ENCODE measurements at places on chromosomes 2 and 18. TPM values are rescaled to one million over a fixed set of nuclear protein-coding genes. Genes with fewer than 3 reads are reported as not detected.

DNA sequence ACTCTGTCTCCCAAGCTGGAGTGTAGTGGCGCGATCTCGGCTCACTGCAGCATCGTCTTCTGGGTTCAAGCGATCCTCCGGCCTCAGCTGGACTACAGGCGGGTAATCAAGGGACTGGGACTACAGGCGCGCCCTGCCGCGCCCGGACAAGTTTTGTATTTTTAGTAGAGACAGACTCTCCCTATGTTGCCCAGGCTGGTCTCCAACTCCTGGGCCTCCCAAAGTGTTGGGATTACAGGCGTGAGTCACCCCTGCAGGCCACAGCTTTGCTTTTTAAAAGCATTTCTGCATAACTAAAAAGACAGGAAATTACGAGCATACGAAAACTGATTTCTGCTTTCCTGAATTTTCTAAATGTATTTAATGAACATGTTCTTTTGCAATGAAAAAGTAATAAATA lies 916 bp upstream of the OSBPL1A start:
- no peak for DNase-seq

DNA sequence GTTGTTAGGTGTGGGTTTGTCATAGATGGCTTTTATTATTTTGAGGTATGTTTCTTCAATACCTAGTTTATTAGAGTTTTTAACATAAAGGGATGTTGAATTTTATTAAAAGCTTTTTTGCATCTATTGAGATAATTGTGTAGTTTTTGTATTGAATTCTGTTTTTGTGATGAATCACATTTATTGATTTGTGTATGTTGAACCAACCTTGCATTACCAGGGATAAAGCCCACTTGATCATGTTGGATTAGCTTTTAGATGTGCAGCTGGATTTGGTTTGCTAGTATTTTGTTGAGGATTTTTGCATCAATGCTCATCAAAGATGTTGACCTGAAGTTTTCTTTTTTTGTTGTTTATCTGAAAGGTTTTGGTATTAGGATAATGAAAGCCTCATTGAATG lies 328.2 kb downstream of the ADCYAP1 start:
- DNase-seq: no peak

- no peak for DNase-seq
Observed at GRCh38 chr2:72155737-72156136, 8.1 kb upstream of the CYP26B1 start.

DNA sequence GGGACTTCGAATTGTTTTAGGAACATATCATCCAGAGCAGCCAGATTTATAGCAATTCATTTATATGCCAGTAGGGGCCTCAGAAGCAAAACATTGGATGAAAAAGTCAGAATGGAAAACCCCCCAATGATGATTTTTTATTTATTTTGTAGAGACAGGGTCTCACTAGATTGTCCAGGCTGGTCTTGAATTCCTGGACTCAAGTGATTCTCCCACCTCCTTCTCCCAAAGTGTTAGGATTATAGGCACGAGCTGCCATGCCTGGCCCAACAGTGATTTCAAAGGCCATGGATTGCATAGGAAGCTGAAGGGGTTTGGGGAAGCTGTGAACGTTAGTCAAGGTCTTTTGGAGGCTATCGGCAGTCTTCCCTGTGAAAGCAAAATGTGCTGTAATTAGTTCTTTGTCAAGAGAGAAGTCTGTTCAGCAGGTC lies 21.9 kb upstream of the MCFD2 start:
- DNase-seq: no peak

GRCh38 chr2:225614915-225615314 lies 215.4 kb downstream of the NYAP2 start:
- no peak for DNase-seq

- no peak for DNase-seq
Observed at GRCh38 chr18:51235009-51235789, 37.7 kb upstream of the MEX3C start.

- no peak for DNase-seq
Observed at GRCh38 chr18:61589053-61589723, 256.0 kb downstream of the CDH20 start.

The LONRF2 gene
- not detected for polyA plus RNA-seq

DNA sequence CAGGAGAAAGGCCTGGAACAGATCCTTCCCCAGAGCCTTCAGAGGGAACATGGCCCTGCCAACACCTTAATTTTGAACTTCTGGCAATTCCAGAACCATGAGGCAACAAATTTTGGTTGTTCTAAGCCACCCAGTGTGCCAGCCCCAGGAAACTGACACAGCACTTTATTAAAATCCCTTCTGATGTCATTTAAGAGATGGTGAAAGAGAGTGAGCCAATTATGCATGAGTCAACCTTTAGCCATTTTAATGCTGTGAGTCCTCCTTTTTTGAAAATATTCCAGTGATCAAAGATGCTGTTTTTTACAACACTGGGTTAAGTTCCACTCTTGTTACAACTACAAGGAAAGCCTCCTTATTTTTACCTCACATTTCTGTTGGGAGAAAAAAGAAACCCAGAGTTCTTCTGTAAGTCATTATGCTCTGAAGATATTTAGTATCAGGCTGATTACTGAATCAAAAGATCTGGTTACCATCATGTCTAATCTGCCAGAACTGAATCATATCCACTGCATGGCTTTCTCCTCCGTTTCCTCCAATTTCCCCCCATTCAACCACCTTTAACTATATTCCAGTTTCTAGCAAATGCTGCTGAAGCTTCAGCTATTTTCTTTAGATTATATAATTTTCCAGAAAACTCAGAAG lies 235.4 kb downstream of the TXNL1 start:
- DNase-seq: no peak

The MAP3K2 gene
- 40.8 TPM for polyA plus RNA-seq

DNA sequence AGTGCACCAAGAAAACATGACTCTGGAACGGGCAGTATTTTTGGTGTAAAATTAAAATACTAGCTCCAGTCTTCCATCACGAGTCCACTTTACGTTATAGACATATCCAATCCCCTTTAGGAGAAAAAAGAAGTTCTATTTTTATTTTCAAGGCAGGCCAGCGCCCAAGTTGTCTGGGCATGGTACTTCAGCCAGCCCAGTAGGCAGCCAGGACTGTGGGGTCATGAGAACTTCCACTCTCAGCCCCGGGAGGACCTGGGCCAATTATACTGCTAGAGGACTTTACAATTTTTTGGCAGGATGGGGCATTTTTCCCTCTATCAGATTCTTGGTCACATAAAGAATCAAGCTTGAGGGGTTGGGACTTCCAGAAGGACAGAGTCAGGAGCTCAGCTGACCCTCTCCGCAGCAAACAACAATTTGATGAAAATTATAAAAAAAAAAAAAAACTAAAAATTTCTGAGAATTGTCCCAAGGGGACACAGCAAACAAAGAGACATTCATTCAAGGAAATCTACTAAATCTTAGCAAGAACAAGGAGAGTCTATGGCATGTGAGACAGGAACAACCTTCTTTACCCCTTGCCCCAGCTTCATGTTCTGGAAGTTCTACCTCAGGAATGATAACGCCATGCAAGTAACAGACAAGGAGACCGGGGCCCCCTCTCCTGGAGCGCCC lies 37.3 kb upstream of the B3GNT2 start:
- no peak for DNase-seq

DNA sequence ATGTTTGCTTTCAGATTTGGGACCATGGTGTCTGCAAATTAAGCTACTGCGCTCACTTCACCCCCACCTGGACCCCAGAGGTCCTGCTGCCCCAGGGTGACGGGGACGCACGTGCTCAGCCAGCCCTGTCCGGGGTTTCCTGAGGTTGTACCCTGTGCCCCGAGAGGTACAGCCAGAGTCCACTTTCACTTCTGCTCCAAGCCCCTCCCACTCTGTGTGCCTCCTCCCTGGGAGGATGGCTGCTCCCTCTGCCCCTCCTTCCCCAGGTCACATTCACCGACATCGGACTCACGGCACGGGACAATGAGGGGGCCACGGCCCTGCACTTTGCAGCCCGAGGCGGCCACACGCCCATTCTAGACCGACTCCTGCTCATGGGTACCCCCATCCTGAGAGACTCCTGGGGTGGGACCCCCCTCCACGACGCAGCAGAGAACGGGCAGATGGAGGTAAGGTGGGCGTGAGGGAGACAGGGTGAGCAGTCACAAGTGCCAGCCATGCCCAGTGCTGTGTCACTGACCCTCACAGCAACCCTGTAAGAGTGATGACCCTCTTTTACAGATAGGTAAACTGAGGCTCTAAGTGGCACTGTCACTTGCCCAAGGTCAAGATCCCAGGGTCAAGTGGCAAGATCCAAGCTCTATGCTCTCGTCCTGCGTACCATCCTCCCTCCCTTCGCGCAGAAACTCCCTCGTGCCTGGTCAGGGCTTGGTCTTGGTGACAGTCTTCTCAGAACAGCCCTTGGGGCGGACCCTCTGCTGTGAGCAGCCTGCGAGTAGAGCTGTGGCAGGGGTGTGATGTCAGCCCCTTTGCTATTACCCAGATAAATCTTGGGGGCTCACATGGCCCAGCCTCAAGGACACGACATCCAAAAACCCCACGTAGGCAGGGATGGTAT lies 7.6 kb downstream of the ESPNL start:
- no peak for DNase-seq

The PPP1R1C gene
- polyA plus RNA-seq: not detected

The TEX44 gene
- not detected for polyA plus RNA-seq

DNA sequence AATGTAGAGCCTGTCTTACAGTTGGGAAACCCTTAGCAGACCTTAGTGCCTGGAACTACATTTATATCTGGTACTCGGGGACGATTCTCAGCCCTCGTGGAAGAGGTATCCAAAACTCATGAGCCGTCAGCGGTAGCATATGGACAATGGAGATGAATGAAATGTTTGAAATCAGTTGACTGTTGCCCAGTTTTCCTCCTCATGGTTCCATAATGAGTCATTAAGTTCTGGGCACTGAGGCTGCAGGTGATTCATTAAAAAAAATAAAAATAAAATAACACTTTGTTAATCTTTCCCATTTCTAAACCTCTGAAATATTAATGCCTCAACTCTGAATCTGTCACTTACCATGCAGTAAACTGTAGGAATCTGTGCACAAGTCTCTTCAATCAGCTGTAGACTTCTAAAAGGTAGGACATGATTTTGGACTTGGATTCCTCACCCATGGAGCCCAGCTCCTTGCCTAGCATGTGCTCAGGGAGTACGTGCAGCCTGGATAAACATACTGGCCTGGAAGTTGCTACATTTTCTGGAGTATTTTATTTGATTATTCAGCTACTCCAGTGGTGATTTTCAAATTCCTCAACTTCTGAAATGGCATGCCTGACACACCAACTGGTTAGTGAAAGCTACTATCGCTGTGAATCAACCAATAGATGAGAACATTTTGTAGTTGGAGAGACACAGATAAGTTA lies 979.2 kb downstream of the CNTNAP5 start:
- DNase-seq: no peak

DNA sequence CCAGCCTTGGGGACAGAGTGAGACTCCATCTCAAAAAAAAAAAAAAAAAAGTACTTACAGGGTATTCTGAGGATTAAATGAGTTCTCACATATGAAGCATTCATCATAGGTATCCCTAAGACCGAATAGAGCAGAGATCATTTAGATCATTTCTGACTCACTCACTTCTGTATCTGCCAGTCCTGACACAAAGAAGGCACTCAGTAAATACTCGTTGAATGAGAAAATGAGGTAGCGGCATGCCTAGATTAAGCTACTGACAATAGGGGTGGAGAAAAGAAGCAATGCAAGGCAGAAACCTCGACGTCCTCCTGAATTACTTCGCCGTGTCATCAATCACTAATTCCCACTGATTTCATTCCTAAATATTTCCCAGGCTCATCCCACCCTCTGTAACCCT lies 103.8 kb downstream of the GREB1L start:
- no peak for DNase-seq

DNA sequence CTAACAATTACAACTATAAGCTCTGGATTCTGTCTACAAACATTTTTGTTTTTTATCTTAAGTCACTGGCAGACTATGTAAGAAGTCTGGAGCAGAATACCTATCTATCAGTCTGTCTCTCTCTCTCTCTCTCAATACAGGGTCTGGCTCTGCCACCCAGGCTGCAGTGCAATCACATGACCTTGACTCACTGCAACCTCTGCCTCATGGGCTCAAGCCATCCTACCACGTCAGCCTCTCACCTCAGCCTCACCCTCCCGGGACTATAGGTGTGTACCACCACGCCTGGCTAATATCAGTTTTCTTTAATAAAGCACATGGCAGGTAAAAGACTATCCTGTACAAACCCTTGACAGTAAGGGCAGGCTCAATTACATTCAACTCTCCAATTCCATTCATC lies 96.9 kb downstream of the OSBPL1A start:
- no peak for DNase-seq

DNA sequence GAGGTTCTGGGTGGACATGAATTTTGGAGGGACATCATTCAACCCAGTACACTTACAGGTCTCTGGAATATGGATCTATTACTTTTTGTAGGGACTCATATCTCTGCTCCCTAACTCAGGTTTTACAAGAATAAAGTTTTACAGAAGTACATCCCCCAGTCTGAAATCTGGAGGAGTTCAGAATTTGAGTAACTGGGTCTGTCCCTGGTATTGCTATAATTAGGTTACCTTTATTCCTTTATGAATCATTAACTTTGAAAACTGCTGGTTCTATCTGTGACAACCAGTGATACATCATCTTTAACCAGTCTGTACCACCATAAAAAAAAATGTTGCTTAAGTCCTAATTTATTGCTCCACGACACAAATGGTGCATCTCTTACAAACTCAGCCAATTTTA lies 59.9 kb downstream of the INSIG2 start:
- DNase-seq: no peak

DNA sequence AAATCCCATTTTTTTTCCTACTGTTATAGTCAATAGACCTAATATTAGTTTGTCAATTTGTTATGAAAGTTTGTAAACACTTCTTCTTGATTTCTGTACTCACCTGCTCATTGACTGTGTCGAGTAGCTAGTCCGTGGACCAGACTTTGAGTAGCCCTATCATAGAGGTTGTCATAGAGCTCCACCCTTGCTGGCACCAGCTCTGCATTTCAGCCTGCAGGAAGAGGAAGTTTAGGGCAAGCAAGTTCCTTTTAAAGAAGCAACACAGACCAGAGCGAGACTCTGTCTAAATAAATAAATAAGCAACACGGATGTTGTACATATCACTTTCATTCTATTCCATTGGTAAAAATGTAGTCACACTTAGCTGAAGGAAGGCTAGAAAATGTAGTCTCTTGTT lies 74.0 kb downstream of the MCFD2 start:
- no peak for DNase-seq

DNA sequence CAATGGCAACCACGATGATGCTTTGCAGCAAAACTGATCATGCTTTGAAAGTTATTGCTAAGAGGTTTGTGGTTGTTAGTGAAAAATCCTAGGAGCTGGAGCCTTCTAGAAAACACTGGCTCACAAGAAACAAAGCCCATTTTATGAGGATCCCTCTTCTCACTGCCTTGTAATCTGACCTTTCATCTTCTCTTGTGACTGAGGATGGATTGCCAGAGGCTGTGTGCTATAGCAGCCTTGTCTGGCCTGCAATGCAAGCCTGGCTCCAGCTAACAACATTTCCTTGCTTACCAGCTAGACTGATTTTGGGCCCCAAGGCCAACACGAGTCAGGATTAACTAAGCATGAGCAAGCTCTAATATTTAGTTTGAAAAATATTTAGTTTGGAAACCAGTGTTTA lies 13.1 kb downstream of the PIEZO2 start:
- DNase-seq: no peak

The OR6B2 gene
- not detected for polyA plus RNA-seq
